ENCODE measurements at places on chromosomes 2 and 18. TPM values are rescaled to one million over a fixed set of nuclear protein-coding genes. Genes with fewer than 3 reads are reported as not detected.
A peak's percentile ranks its signal among the peaks of the same experiment; 100 is the strongest.

DNA sequence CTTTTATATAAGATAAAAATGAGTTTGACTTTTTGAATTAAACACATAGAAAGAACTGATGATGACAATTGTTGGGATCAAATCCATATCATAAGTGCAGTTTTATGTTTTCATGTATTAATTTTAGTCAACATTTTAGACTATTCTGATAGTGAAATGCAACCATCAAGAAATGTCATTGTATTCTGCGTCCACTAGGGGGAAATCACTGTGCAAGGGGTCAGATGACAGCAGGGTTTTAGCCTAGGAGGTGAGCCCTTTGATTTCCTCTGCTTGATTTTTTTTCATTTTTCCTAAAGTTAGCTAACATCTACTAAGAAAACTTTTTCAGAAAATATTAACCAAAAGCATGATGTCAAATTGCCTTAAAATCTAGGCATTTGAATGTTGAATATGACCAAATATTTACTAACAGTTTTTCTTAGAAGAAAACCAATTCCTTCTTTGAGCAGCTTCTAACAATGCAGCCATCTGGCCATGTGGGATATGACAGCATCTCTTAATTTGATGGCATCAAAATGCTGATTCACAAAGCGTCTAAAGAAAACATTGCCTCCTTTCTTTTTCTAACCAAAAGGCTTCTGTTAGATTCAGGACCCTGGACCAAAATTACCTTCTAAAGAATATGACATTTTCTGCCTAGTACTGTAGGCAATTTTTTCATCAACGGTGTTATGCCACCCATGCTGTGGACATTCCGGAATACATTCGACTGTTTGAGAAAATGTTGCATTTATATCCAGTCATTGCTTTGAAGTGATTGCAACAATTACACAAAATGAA is 141.5 kb downstream of the SPHKAP start:
- DNase-seq = peak; percentile 19

The CDK15 gene
- not detected for total RNA-seq

DNA sequence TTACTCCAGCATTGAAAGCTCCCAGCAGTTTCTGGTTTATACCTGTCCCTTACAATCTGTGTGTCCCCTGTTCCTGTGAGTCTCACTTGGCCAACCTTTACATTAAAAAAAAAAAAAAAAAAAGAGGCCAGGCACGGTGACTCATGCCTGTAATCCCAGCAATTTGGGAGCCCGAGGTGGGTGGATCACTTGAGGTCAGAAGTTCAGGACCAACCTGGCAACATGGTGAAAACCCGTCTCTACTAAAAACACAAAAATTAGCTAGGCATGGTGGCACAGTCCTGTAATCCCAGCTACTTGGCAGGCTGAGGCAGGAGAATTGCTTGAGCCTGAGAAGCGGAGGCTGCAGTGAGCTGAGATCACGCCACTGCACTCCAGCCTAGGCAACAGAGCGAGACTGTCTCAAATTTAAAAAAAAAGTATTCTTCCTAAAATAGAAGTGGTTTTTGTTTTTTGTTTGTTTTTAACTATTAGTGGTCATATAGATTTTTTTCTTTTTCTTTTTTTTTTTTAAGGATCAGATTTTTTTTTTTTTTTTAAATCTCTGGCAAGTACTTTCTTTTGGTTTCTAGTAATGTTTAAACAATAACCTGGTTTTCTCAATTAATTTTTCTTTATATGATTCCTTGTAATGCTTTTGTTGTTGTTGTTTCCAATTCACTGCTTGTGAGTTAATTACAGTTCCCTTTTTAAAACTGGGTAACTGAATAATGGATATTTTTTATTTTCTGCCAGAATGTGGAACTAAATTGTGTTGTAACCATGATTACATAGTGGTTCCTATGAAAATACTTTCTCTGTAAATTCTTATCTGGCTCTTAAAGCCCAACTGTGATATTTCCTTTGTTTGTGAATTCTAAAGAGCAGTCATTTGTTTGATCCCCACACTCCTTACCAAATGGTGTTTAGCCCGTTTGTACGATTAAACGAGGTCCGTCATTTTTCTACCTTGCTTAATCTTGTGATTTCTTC is 116.8 kb downstream of the CTAGE1 start:
- DNase-seq = no peak

DNA sequence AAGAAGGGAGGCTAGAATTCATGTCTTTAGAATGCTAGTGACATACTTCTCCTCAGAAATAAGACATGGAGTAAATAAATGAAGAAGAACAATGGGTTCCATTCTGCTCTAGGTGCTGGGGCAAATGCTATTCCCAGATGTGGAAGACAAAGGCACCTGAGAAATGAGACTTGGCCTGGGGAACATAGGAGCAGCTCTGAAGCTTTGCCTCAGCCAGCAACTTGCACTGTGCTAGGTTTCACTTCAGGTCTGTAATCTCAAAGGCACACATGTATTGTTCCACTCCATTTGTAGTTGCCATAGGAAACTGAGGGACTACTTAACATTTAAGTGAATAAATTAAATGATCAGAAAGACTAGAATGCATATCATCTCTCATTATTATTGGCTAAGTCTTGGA is 538.9 kb upstream of the REG3G start:
- DNase-seq = no peak

The PROM2 gene
- total RNA-seq = 0.22 TPM

- DNase-seq = no peak
Measured at GRCh38 chr2:158489366-158490112, 32.8 kb downstream of the PKP4 start.

- no peak for DNase-seq
Measured at GRCh38 chr2:12251749-12252148, 465.0 kb upstream of the TRIB2 start.
